ENCODE measurements at places on chromosomes 12 and 14. TPM values are rescaled to one million over a fixed set of nuclear protein-coding genes. Genes with fewer than 3 reads are reported as not detected.

GRCh38 chr14:22178333-22178839, 410.6 kb downstream of the DAD1 start:
- DNase-seq = no peak

DNA sequence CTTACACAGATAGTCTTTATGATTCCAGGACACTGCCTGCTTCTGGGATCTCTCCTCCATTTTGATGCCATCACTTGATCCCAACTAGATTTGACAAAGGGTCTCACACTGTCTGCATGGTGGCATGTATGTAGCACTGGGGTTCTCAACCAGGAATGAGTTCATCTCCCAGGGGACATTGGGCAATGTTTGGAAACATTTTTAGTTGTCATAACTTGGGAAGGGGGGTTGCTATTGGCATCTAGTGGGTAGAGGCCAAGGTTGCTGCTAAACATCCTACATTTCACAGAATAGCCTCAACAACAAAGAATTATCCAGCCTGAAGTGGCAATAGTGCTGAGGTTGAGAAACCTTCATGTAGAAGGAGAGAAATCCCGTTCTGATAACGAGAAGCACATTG, 376.2 kb downstream of the DPF3 start:
- DNase-seq = no peak

GRCh38 chr14:43795600-43796228, 711.4 kb downstream of the FSCB start:
- no peak for DNase-seq

DNA sequence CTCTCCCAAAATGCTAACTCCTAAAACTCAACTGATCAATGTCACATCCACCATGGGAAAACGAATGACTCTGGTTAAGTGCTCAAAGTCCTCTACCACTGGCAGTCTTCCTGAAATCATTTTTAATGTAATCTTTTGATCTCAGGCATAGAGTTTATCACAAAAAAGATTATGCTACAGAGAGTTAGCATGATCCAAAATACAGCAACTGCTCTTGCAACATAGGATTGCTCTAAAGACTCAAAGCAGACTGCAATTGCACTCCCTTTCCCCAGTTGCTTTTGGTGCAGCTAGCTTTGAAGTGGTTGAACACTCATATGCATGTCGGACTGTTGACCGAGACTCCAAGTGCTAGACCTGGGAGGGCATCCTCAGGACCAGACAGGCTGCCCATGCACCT, 109.3 kb downstream of the C12orf42 start:
- DNase-seq = no peak

- peak; percentile 55 for DNase-seq
These were observed 52.3 kb downstream of the TSPAN9 start for GRCh38 chr12:3129301-3130056.

DNA sequence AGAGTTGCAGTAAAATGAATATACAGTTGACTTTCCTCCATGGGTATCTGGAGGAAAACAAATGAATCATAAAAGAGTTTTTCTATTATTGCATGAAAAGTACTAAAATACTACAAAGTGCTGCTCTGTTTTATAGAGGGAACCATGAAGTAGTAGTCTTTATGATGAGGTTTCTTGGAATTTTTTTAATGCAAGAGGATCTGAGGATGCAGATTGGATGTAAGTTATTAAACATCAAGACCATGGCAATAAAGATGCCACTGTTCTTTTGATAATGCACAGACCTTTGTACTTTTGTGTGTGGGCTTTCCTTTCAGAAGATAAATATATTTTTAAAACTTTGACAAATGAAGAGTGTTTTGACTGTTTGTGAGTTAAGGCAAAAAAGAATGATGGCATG, 87.5 kb downstream of the DACT1 start:
- no peak for DNase-seq

The CDCA3 gene
- 24.0 TPM for total RNA-seq

The FAM186B gene
- total RNA-seq = 0.34 TPM

The FAM222A gene
- total RNA-seq = 0.17 TPM

The ISM2 gene
- 0.17 TPM for total RNA-seq

The PTPRQ gene
- total RNA-seq = under 0.01 TPM

The PPP1R36 gene
- 1.3 TPM for total RNA-seq

The FSCB gene
- not detected for total RNA-seq

The VWF gene
- total RNA-seq = 3,052 TPM
